ENCODE measurements at places on chromosomes 13 and 19. TPM values are rescaled to one million over a fixed set of nuclear protein-coding genes. Genes with fewer than 3 reads are reported as not detected.
A peak's percentile ranks its signal among the peaks of the same experiment; 100 is the strongest.

The F2RL3 gene
- polyA plus RNA-seq, result 0.62 TPM

The RFXAP gene
- 2.0 TPM for polyA plus RNA-seq

The TUBB4A gene
- polyA plus RNA-seq, result 63.1 TPM

The CYP2F1 gene
- polyA plus RNA-seq, result not detected

- peak; percentile 86 for DNase-seq
These were observed 1.5 kb downstream of the MYADM start for GRCh38 chr19:53868892-53869804.

- no peak for DNase-seq
These were observed 56.2 kb downstream of the RGCC start for GRCh38 chr13:41513600-41513999.

- DNase-seq, result no peak
These were observed 54.1 kb downstream of the PTPRS start for GRCh38 chr19:5286465-5287029.

DNA sequence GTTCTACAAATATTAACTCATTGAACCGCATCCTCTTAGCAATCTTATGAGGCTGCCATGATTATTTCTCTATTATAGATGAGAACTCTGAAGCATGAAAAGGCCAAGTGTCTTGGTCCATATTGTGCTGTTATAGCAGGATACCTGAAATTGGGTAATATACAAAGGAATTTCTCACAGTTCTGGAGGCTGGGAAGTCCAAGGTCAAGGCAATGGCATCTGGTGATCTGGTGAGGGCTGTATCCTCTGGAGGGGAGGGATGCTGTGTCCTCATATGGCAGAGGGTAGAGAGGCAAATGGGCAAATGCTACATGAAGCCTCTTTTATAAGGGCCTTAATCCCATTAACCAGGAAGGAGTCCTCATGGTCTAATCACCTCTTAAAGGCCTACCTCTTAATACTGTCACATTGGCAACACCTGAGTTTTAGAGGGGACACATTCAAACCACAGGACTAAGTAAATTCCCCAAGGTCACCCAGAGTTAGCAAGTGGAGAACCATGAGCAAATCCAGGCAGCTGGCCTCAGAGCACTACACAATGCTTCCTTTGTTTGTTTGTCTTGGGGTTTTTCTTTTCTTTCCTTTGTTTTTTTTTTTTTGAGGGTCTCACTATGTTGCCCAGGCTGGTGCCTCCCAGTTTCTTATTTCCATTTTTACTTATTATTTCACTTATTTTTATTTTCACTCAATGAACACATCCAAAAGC, 55.9 kb upstream of the LATS2 start:
- DNase-seq, result no peak

- no peak for DNase-seq
These were observed 15.6 kb upstream of the ZNF730 start for GRCh38 chr19:23101241-23101640.

- DNase-seq, result no peak
These were observed 7.0 kb downstream of the LPAR6 start for GRCh38 chr13:48405875-48406274.

DNA sequence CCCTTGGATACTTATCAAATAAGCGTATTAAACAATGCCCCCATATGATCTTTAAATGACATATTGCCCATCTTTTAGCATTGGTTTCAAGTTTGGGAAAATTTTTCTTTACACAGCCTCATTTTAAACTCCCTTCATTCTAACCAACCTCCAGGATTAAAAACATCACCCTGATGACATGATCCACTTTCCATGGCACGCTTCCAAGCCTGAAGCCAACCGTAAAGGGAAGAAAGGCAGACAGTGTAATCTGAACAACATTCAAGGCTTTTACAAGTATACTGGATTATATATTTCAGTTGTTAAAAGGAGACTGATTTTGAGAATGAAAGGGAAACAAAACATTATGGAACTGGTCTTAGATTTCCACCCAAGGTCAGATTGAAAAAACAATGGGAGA, 1721.9 kb downstream of the OLFM4 start:
- DNase-seq, result no peak

GRCh38 chr13:98204546-98204945, 27.5 kb upstream of the RNF113B start:
- no peak for DNase-seq

DNA sequence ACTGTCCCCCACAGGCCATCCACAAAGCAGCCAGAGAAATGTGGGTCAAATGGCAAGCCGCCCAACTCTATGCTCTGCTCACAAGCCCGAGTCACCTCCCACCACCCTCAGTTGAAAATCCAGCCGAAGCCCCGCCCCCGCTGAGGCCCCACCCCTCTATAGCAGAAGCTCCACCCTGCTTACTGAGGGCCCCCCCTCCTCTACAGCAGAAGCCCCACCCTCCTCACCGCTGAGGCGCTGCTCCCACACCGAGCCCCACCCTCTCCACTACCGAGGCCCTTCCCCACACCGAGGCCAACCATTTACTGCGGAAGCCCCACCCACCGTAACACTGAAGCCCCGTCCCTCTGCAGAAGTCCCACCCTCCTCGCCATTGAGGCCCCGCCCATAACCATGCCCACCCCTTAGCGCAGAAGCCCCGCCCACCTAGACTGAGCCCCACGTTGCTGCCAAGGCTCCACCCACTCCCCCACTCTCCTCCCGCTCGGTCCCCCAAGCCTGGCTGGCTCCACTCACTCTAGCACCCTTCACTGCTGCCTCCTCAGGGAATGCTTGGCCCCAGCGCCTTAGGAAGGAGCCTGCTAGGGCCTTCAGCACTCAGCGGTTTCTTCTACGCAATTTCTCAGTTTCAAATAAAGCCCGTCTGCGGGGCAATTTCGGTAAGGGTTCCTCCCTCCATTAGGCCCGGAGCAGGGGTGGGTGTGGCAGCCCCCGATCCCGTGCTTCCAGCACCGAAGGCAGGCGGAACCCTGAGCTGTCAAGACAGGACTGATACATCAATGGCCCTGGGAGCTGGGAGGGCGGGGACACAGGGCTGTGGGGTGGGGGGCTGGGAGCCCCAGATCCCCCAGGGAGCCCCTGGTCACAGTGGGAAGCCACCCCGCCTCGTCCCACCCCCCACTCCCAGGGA, 9.0 kb upstream of the MYDGF start:
- DNase-seq, result peak; percentile 93

- peak; percentile 84 for DNase-seq
These were observed 12.1 kb upstream of the ZSCAN1 start for GRCh38 chr19:58021541-58022282.
